ENCODE measurements at places on chromosomes 5 and 9.

DNA sequence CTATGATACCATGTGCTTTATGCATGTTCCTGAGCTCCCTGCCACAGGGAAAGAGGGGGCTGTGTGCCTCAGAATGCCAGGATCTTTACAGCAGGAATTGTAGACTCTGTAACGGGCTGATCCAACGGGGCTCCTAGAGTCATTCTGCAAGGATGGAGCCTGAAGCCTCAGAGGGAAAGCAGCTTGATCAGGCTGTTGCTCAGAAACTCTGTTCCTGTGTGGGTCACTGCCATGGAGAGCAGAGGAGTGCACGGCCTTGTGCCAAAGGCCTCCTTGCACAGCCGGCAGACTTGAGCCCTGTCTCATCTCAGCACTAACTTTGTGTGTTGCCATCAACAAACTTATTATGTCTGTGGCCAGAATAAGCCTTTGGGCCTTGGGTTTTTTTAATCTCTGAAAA lies 51.8 kb downstream of the AMBP start:
- DNase-seq, result no peak

DNA sequence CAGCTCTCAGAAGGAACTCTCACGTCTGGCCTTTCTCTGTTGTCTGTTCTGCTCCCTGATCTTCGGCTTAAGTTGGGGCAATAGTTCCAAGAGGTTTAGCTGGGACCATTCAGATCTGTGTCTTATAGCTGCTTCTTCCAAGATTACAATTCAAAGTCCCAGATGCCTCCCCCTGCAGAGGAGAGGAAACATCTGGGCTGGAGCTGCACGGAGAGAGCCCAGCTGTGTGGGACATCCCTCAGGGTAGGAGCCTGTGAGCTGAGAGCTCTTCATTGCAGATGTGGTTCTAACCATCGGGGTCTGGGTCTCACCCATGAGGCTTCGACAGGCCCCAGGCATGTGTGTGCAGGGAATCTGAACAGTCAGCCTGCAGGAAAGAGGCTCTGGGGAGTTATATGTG lies 9.0 kb upstream of the PHF19 start:
- DNase-seq, result no peak

DNA sequence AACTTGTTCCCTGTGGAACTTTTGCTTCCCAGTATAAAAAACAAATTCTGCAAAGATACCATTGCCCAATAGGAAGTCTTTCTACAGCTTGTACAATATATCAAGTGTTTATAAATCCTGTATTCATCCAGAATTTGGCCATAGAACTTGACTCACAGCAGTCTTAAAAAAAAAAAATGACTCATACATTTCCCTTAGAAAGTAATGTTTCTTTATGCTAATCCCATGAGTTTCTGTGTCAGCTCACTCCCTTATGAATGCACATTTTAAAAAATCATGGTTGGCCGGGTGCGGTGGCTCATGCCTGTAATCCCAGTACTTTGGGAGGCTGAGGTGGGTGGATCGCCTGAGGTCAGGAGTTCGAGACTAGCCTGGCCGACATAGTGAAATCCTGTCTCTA lies 89.3 kb upstream of the DMRT1 start:
- DNase-seq, result no peak

- DNase-seq, result no peak
Measured at GRCh38 chr9:110797611-110798010, 129.0 kb downstream of the MUSK start.

GRCh38 chr9:110131499-110131898 lies 76.5 kb downstream of the C9orf152 start:
- no peak for DNase-seq

DNA sequence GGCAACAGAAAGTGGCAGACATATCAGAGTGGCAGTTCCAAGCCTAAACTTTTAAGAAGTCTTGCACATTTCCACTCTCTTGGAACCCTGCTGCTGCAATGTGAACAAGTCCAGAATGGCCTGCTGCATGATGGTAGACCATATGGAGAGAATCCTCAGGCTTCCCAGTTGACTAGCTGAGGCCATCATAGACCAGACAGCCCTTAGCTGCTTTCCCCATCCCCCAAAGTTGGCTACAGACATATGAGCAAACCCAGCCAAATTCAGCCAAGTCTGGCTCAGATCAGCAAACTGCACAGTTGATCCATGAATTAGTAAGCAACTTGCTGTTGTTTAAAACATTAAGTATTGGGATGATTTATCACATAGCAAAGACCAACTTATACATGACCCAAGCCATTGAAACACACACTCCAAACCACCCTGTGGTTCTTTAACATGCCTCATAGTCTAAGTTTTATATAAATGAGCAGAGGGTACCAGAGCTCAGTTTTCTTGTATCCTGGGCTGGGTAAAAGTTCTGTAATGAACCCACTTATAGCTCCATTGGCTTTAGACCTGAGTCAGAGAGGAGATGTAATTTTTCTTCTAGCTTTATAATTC lies 19.9 kb downstream of the PPP3R2 start:
- DNase-seq, result no peak

GRCh38 chr9:131960311-131960710 lies 119.4 kb downstream of the MED27 start:
- DNase-seq, result no peak

- no peak for DNase-seq
Measured at GRCh38 chr5:14776602-14777001, 95.0 kb downstream of the ANKH start.

DNA sequence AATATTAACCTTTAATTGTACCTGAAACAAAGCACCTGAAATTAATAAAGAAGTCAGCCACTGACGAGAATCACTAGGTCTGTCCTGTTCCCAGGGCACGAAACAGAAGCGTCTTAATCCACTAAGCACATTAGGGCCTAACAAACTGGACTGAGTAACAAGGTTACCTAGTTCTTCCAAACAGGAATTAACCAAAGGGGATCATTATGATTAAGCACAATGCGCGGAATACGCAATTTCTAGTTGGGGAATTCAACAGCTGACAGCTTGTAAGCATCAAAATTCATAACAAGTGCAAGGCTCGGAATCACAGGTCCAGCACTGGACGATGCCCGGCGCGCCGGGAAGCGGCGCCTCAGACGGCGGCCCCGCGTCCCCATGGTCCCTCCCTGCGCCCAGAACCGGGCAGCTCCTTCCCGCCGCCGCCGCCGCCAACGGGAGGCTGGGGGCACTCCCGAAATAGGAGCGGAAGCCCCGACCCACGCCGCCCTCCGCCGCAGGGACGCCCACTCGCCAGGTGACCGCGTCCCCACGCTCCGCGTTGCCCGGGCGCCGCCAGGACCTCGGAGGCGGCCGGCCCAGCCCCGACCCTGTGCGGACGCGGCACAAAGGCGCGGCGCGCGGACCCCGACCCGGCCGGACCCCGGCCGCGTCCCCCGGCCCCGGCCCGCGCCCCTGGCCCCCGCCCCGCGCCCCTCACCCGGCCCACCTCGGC lies 898 bp downstream of the CAMSAP1 start:
- no peak for DNase-seq

GRCh38 chr5:54148067-54148845 lies 162.1 kb downstream of the ARL15 start:
- DNase-seq, result no peak

DNA sequence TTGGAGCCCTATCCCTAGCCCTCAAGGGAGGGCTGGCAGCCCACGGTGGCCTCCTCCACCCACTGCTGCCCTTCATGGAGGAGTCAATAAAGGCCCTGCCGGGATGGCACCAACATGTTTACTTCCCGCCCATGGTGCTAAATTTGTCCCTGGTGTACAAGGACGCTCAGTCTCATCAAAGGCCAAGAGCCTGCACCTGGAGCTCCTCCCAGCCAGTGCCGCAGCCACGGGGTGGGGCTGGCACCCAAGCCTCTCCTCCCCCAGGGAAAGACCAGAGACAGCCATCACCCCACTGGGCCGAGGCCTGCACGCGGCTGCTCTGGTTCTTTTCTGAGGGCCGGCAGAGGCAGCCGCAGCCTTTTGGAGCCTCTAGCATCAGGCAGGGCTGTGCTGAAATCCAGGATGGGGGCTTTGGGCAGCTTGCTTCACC lies 34.8 kb upstream of the RXRA start:
- DNase-seq, result no peak

GRCh38 chr5:109195667-109196066 lies 214.1 kb downstream of the PJA2 start:
- DNase-seq, result no peak

All from activated T-cell treated with anti-CD3 and anti-CD28 coated beads for 4 hours (primary cell).